Stimulated activated CD8-positive, alpha-beta memory T cell treated with anti-CD3 and anti-CD28 coated beads, Interleukin-2, amount 100 ng/mL, for 48 hours (primary cell): ENCODE measurements at places on chromosomes 1 and 21.

DNA sequence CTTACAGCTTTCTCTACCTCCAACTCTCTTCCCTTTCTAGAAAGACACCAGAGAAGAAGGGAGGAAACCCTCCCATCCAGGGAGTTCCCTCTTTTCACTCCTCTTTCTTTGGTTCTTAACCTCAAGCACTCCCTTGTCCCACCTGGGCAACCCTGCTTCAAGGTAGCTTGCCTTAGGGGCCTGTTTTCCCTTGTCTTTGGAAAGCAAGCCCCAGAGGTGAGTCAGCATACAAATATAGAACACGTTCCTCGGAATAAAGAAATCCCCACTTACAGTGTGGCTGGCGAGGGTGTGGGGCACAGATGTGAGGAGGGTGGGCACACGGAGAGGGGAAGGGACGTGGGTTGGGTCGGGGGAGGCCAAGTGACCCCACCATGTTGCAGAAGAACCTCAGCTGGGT, 26.1 kb upstream of the KCNE2 start:
- no peak for DNase-seq

DNA sequence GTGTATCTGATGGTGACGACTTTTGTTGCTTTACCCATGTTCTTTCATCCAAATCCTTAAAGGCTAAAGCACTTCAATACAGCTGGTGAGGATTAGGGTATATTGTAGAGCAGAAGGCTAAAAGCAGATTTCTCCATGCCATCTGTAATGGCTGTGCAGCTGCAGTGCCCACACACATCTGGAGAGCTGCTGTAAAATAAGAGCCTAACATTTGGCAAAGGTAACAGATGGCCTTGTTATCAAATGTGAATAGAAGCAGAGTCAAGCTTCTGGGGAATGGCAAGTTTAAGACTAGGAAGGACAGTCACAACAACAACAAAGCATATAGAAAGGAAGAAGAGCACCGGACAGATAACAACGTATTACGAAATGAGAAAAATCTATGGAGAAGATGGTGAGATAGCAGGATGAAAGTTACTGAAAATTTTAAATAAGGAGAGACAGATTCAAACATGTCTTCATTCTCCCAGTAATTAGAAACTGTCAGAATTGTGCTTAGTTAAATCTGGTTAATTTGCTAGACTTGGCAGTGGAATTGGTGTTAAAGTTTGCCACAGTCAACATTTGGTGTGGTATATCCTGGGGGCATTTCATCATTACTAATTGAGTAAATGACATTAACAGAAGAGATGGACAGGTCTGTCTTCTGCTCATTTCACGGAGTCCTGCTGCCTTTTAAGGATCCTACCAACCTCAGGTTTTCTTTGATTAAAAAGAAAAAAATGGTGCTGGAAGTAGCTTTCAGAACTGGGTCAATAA, 1093.2 kb downstream of the ADGRL2 start:
- no peak for DNase-seq

GRCh38 chr1:191974004-191974403, 184.3 kb upstream of the RGS18 start:
- no peak for DNase-seq

DNA sequence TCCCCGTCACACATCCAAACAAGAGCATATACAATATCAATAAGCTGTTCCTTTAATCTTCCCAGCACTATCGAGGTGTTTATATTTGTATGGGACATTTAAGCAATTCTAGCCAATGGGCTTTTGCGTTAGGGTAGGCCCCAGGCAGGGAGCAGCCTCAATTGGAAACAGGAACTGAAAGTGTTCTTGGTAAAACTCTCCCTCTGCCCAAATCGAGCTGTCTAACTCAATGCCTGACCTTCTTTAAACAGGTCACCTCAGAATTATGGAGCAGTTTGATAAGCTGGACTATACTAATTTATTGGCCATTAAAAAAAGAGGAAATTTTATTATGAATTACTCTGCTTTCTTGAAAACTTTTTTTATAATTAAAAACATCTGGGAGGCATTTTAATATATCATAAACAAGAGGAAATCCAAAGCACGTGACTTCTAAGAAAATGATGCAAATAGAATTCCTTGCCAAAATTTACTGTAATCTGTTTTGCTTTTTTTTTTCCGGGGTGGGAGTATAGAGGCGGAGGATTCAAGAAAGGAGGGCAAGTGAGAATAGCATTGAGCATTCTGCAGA, 498.1 kb downstream of the LMO4 start:
- DNase-seq: no peak

- DNase-seq: no peak
Measured at GRCh38 chr21:28496517-28496916, 496.2 kb downstream of the LTN1 start.

DNA sequence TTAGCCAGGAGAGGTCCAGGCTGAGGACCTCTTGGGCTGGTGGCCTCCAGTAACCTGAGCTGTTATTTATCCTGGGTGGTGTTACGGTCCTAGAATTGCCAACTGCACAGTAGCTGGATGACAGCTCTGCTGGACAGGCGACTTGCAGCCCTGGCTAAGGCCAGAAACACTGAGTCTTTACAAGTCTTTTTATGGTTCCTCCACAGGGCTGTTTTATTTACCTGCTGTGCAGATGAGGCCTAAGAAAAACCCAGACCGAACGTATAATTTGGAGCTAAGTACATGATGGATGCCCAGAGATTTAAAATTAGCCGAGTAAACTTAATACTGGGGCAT, 30.4 kb upstream of the LRRC38 start:
- no peak for DNase-seq

- no peak for DNase-seq
Measured at GRCh38 chr1:77036560-77036959, 169.3 kb downstream of the ST6GALNAC5 start.

DNA sequence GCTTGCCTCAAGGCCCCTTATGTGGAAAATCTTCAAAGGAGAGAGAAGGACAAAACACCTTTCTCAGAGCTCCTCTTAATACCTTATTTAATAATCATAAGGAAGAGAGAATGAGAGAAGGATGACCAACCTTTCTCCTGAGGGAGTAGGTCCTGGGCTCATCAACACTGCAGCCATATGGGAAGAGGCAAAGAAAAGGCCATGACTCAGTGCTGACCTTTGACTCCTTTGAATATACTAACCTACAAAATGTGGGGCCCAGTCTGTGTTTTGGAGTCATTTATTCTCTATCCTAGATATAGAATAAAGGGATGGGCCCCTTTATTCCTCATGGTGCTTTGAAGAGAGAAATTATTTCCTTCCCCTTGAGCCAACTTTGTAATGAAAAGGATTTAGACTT, 38.3 kb downstream of the CAMSAP2 start:
- DNase-seq: no peak

GRCh38 chr1:82317671-82318070, 516.9 kb downstream of the ADGRL2 start:
- DNase-seq: no peak

GRCh38 chr1:2087766-2088165, 37.6 kb downstream of the PRKCZ start:
- DNase-seq: no peak

GRCh38 chr1:170711682-170712081, 47.8 kb downstream of the PRRX1 start:
- no peak for DNase-seq

GRCh38 chr1:234619794-234620247, 9.8 kb upstream of the IRF2BP2 start:
- DNase-seq: no peak
